Motor neuron (in vitro differentiated cells): ENCODE measurements at places on chromosomes 4 and X. TPM values are rescaled to one million over a fixed set of nuclear protein-coding genes. Genes with fewer than 3 reads are reported as not detected.

Gene DCAF4L1
- 0.92 and 1.3 TPM in 2 replicates for total RNA-seq

Gene BEX4
- 157 and 199 TPM in 2 replicates for total RNA-seq

Gene EMD
- total RNA-seq = 56.3 and 63.7 TPM in 2 replicates

Gene SMIM43
- 0.58 and 0.90 TPM in 2 replicates for total RNA-seq

Gene MGAT4D
- total RNA-seq = 0.05 TPM in 1 of 2 replicates, not detected in the other

Gene SCRG1
- total RNA-seq = 0.90 and 1.8 TPM in 2 replicates

Gene GAGE1
- total RNA-seq = not detected in 2 replicates

Gene SPANXD
- total RNA-seq = not detected in 2 replicates

Gene SPANXN4
- not detected in 2 replicates for total RNA-seq

Gene TREX2
- not detected in 2 replicates for total RNA-seq
